Activated CD4-positive, alpha-beta T cell treated with anti-CD3 and anti-CD28 coated beads, Interleukin-2, amount 10 ng/mL, durations not matched to agents 7 days and 5 days (primary cell): ENCODE measurements at places on chromosomes 13 and 19. TPM values are rescaled to one million over a fixed set of nuclear protein-coding genes. Genes with fewer than 3 reads are reported as not detected.

SPC24 gene
- 80.4 TPM for total RNA-seq

IL11 gene
- total RNA-seq = 0.27 TPM

PRR12 gene
- total RNA-seq = 45.9 TPM

KIR2DL3 gene
- total RNA-seq = not detected

PABPC3 gene
- total RNA-seq = 0.40 TPM

ERFL gene
- 1.6 TPM for total RNA-seq

PLVAP gene
- total RNA-seq = not detected

SIGLECL1 gene
- not detected for total RNA-seq

SLC15A1 gene
- total RNA-seq = not detected

SRRM5 gene
- total RNA-seq = 0.50 TPM

TINCR gene
- total RNA-seq = 0.40 TPM

URI1 gene
- 54.8 TPM for total RNA-seq

SULT2A1 gene
- total RNA-seq = not detected

- DNase-seq = no peak
Observed at GRCh38 chr13:40769970-40770369, 1.0 kb downstream of the MRPS31 start.

- DNase-seq = no peak
Observed at GRCh38 chr19:17557466-17557865, 2.0 kb downstream of the COLGALT1 start.

- no peak for DNase-seq
Observed at GRCh38 chr13:32447894-32448623, 20.1 kb upstream of the N4BP2L1 start.

DNA sequence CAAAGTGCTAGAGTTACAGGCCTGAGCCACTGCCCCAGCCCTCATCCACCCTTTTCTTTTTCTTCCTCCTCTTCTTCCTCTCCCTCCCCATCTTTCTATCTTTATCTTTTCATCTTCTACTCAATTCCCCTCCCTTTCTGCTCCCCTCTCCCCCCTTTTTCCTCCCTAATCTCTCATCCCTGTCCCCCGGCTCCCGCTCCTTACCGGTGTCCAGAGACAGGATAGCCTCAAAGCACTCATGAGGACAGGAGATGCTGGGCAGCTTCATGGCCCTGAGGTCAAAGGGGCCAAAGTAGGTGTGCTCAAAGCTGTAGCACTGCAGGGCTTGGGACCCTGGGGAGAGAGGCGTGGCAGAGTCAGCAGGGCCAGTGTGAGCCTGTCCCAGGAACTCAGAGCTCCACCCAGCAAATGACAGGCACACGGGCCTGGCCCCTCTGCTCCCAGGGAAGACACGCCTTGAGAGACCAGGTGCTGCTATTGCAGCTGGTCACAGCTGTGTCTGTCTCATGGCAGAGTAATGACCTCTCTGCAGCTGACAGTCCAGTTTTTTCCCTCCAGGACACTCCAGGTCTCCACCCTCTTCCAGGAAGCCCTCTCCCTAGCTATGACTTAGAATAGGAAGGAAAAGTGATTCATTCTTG lies 2.6 kb downstream of the LYPD5 start:
- no peak for DNase-seq

GRCh38 chr13:39362652-39363381 lies 240.2 kb downstream of the LHFPL6 start:
- no peak for DNase-seq

DNA sequence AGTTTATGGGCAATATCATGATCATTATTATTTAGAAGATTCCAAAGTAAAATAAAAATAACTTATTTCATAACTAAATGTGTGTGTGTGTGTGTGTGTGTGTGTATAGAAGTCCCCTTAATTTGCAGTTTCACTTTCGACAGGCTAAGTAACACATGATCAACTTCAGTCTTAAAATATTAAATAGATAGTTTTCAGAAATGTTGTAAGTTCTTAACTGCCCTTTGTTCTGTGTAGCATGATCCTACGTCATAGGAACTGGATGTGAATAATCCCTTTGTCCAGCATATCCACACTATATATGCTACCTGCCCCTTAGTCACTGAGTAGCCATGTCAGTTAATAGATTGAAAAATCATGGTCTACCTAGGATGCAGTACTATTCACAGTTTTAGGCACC lies 1863.5 kb upstream of the PCDH20 start:
- DNase-seq = no peak

DNA sequence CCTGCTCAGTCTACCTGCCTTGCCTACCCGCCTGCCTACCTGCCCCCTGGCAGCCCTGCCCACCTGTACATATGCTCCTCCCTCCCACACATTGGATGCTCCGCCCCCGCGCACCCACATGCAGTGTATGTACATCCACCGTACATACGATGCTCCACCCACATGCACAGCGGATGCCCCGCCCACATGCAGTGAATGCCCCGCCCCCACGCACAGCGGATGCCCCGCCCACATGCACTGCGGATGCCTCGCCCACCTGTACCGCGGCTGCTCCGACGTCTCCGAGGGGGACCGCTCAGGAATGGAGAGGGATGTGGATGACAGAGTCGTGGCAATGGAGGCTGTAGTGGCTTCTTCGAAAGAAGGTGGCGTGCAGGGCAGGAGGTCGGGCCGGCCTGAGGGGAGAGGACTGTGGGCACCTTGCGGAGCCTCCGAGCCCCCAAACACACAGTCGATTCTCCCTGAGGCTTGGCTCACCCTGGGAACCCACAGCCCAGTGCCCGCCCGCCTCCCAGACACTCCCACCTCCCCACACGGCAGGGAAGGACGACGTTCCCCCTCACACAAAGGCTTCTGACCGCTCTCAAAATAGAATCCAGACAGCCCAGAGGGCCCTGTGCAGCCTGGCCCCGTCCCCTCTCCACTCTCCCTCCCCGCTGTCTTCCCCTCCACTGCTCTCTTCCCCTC lies 16.5 kb upstream of the CACTIN start:
- no peak for DNase-seq

- DNase-seq = peak; percentile 15
Observed at GRCh38 chr13:50686551-50686950, 156.9 kb downstream of the DLEU7 start.

DNA sequence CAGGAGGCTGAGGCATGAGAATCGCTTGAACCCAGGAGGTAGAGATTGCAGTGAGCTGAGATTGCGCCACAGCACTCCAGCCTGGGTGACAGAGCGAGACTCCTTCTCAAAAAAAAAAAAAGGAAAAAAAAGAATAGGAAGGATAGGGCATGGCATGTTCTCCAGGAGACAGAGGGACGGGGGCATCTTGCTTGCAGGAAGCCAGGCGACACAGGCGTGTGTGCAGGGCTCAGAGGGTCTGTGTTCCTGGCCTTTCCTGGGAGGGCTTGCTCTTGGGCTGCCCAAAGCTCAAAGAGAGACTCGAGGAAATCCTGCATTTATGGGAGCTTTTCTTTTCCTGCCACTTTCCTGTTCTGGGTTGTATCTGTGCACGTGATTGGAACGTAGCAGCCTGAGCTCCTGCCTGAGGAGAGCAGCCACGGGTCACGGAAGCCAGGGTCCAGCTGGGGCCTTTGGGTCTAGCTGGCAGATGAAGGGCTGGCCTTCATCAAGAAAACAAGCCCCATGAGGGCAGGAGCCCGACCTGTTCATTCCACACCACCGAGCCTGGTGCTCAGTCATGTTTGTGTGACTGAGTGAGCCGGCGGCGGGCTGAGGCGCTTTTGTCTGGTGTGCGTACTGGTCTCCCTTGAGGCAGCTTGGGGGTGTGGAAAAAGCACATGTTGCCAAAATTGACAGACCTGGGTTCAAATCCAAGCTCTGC lies 44.5 kb downstream of the CAPN12 start:
- DNase-seq = no peak

GRCh38 chr19:12782174-12782423 lies 6.7 kb upstream of the HOOK2 start:
- no peak for DNase-seq

DNA sequence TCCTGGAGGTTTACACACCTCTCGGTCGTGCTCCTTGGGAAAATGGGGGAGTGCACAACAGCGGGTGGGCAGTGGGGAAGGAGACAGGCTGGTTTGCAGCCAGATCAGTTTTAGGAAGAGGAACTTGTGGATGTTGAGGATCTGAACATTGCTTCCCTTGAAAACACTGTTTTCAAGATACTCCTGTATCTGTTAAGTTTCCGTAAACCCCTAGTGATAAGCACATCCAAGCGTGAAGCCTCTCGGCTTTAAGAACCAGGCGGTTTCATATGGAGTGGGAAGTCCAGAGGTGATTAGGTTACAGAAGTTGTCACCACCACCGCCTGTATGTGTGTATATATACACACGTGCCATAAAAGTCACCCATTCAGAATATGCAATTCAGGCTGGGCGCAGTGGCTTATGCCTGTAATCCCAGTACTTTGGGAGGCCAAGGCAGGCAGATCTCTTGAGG lies 47.4 kb downstream of the SIPA1L3 start:
- no peak for DNase-seq

DNA sequence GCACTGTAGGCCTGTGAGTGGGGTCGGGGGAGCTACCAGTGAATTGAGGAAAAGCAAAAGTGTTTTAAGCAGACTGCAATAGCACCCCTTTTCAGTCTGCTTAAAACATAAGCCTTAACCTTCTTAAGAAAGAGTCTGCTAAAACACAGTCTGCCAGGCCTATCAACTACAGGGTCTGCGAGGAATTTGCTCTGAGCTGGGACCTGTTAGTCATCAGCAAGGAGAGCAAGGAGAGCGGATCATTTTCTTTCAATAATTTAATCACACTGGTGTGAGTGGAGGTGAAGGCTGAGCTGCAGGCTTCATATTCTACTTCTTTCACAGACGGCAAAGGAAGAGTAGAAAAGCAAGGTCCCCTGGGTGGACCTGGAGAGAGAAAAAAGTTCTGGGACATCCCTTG lies 342.7 kb downstream of the ENOX1 start:
- DNase-seq = no peak

DNA sequence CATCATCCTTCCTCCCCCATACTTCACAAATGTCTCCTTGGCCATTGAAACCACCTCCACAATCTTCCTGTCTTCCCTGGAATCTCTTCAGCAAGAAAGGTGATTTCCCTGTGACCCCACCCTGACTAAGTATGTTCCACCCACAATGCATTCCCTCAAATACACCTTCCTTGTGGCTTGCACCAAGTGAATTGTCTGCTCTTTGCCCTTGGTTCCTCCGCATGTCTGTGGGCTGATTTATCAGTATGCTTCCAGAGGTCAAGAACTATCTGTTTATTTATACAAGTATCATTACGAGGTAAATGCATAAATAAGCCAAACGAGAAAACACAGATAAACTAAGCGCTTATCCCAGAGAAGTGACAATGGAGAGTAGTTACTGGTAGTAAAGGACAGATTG lies 45.4 kb upstream of the POMP start:
- DNase-seq = no peak

DNA sequence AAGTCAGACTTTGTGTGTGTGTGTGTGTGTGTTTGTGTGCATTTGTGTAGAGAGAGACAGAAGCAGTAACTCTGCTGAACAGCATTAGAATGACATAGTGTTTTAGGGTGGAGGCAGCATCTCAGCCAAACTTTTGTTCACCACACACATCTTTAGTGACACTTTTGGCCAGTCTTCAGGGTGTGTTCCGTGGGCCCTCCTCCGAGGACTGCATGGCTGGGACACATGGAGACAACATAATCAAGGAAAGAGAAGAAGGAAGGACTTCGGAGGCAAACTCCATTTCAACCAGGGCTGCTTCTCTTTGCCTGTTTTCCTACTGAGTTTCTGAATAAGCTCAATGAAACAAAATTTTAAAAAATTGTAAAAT lies 205.1 kb downstream of the LHFPL6 start:
- DNase-seq = no peak

DNA sequence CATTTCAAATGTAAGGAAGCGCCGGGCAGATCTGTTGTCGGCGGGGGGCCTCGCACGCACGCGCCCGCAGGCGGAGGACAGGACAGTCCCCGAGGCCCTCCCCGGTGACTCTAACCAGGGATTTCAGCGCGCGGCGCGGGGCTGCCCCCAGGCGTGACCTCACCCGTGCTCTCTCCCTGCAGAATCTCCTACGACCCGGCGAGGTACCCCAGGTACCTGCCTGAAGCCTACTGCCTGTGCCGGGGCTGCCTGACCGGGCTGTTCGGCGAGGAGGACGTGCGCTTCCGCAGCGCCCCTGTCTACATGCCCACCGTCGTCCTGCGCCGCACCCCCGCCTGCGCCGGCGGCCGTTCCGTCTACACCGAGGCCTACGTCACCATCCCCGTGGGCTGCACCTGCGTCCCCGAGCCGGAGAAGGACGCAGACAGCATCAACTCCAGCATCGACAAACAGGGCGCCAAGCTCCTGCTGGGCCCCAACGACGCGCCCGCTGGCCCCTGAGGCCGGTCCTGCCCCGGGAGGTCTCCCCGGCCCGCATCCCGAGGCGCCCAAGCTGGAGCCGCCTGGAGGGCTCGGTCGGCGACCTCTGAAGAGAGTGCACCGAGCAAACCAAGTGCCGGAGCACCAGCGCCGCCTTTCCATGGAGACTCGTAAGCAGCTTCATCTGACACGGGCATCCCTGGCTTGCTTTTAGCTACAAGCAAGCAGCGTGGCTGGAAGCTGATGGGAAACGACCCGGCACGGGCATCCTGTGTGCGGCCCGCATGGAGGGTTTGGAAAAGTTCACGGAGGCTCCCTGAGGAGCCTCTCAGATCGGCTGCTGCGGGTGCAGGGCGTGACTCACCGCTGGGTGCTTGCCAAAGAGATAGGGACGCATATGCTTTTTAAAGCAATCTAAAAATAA lies 18.2 kb downstream of the IL17D start:
- no peak for DNase-seq

- no peak for DNase-seq
Observed at GRCh38 chr13:84121456-84121855, 239.2 kb upstream of the SLITRK1 start.

GRCh38 chr13:90393408-90393807 lies 954.1 kb upstream of the MIR17HG start:
- DNase-seq = no peak

- no peak for DNase-seq
Observed at GRCh38 chr19:18783958-18784785, 6.9 kb downstream of the COMP start.

DNA sequence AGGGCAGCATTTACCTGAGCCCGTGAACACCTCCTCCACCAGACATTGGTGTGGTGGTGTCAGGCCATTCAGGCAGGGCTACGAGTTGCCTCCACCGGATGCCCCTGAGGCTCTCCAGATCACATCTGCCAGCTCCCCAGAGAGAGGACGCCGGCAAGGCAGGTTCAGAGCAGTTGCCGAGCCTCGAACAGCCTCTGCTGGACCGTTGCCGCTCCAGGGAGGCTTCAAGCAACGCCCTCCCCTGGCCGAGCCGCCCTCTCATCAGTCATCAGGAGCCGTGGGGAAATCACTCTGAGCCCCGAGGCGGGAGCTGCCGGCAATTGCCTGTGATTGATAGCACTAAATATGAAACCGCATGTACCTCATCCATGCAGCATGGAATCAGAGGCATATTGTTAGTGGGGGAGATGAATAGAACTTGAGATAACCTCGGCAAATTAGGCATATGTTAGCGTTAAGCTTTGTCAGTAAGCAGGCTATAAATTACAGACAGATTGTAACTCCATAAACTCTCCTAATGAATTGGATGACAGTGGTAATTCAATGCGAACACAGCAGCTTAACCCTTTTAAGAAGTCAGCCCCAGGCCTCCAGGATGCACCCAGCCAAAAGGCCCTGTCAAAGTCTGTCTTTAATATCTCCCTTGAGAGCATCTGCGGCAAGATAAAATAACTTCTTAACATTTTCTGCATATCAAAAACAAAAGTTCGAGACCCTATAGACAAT lies 29.8 kb upstream of the SPACA7 start:
- DNase-seq = no peak

GRCh38 chr19:5977222-5977784 lies 637 bp downstream of the RANBP3 start:
- DNase-seq = no peak
